Activated naive CD4-positive, alpha-beta T cell (primary cell): ENCODE measurements at places on chromosomes 7 and 10.

GRCh38 chr10:68895041-68895440 is 6.1 kb upstream of the DDX50 start:
- DNase-seq: no peak

DNA sequence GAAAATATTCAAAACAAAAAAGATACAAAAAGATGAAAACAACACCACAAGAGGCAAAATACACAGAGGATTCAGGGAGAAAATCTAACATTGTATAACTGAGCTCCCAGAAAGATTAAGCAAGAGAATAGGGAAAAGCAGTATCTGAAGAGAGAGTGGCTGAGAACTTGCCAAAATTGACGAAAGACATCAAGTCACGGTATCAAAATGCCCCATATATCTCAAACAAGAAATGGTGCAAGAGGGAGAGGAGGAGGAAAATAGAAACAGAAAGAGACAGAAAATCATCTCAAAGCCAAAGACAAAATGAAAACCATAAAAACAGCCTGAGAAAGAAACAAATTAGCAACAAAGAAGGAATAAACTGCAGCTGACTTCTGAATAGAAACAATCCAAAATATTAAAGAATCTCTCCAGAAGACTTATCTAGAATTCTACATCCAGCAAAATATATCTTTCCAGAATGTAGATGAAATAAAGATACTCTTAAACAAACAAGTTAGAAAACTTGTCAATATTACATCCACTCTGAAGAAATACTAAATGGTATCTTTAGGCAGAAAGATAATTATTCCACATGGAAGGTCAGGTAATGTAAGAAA is 5.5 kb downstream of the USP6NL start:
- DNase-seq: no peak

DNA sequence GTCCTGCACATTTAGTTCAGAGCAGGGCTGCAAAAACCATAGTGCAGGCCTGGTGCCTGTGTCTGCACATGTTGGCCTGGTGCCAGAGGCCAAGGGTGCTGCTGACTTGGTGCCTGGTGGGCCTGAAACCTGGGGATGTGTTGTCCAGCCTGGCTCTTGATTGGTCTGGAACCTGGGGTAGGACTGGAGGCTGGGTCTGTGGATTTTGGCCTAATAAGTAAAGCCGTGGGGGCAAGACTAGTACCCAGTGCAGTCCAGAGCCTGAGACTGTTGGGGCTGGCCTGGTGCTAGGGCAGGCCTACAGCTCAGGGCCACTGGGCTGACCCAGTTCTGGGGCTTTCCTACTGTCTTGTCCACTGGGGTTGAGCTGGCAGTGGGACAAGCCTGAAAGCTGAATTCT is 817.9 kb downstream of the DNAJB9 start:
- no peak for DNase-seq

- DNase-seq: no peak
Measured at GRCh38 chr10:128892005-128892404, 575.0 kb upstream of the MGMT start.

DNA sequence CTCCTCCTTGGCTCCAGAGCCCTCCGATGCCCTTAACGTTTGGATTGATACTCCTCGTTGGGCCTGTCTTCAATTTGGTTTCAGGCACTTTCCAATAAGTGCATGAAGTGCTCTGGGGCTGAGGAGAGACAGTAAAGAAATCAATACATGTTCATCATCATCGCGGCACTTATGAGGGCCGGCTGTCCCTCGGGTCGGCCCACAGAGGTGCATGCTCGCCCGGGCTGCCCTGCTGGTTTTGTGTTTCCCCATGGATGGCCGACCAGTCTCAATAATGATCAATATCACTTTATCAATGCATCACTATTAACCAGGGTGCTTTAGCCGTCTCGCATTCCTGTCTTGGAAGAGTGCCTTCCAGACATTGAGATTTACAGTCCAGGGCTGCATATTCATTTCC is 154.2 kb downstream of the EBF3 start:
- no peak for DNase-seq

GRCh38 chr7:155260498-155260872 is 37.2 kb upstream of the INSIG1 start:
- DNase-seq: no peak

DNA sequence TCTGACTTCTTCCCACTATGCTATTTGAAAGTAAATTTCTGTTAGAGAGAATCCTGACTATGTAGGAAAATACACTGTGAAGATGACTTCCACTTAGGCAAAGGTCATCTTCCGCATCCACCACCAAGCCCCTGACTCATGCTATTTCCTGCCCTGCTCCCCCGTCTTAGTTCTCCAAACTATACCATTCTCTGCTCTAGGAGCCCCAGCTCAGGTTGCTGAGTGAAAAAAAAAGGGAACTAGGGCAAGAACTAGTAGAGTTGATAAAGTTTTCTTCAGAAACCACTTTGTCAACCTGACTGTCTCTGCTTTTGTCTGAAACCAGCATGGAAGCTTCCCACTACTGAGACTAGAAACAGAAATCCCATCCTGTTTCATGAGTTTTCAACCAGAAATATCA is 96.9 kb downstream of the EVX1 start:
- no peak for DNase-seq
